ENCODE measurements at places on chromosomes 11 and 22.
A peak's percentile ranks its signal among the peaks of the same experiment; 100 is the strongest.

DNA sequence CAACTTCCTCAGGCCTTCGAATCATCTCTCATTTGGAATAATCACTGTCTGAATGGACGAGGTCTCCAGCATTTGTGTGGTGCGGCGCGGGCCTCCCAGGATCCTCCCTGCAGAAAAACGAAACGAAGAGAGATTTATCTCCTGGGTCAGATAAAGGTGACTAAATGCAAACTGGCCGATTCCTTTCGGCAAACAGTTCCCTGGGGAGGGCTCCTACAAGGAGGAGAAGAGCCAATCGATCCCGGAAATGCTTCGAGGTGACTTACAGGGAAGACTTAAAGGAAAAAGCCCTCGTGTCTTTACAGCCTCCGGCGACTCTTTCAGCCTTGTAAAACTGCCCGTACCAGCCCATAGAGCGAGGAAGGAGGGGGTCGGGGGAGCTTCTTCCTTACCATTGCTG lies 126.5 kb downstream of the MIAT start:
- no peak for DNase-seq

DNA sequence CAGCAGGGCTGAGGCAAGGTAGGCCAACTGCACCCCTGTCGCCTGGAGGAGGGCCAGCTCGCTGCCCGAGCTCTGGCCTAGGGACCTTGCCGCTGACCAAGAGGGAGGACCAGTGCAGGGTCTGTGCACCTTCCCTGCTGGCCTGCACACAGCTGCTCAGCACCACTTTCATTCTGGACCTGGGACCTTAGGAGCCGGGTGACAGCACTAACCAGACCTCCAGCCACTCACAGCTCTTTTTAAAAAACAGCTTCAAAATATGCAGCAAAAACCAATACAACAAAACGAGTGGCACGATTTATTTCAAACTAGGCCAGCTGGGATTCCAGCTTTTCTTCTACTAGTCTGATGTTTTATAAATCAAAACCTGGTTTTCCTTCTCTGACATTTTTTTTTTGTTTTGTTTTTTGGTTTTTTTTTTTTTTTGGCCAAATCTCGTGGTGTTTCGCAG lies 18.0 kb downstream of the RSPH14 start:
- no peak for DNase-seq

DNA sequence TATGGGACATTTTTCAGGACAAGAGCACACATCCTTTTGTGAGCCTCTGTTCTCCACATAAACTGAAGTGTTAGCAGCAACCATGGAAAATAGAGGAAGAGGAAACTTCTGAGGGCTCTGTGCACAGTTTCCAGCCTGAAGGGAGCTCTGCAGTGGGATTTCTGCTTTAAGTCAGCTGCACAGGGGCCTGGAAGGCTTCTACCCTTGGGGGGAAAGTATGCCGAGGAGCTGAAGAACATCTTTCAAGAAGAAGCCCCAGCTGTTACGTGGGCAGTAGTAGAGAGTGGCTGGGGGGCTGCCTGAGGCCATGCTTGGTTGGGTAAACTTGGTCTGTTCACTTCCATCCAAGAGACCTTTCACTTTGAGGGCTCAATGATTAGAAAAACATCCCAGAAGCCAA lies 82.7 kb upstream of the EED start:
- DNase-seq = no peak

GRCh38 chr11:2540223-2540991 lies 95.6 kb downstream of the KCNQ1 start:
- no peak for DNase-seq

- DNase-seq = peak; percentile 82
These were observed 43.2 kb upstream of the ETS1 start for GRCh38 chr11:128630367-128631230.

DNA sequence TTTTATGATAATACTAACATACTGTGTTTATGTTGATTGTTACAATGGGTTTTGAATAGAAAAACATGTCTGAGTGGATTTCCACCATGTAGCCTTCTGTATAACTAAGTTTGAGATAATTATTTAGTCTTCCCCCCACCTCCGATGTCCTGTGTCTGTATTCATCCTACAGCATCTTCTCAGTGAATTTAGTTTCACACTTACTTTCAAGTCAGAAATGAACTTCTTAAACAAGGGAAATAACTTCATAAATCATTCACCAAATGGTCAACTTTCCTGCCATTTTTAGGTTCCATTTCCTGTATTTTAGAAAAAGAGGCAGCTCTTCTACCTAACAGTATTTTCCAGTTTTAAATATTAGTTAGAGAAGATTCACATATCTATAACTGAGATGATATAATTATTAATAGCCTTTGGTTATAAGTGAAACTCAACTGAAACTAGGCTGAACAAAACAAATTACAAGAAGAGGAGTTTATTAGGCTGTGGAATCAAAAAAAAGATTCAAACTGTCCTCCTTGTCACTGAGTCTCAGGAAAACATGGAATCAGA lies 3.5 kb downstream of the OR51B5 start:
- no peak for DNase-seq

GRCh38 chr11:8098361-8098760 lies 17.4 kb downstream of the TUB start:
- DNase-seq = no peak

DNA sequence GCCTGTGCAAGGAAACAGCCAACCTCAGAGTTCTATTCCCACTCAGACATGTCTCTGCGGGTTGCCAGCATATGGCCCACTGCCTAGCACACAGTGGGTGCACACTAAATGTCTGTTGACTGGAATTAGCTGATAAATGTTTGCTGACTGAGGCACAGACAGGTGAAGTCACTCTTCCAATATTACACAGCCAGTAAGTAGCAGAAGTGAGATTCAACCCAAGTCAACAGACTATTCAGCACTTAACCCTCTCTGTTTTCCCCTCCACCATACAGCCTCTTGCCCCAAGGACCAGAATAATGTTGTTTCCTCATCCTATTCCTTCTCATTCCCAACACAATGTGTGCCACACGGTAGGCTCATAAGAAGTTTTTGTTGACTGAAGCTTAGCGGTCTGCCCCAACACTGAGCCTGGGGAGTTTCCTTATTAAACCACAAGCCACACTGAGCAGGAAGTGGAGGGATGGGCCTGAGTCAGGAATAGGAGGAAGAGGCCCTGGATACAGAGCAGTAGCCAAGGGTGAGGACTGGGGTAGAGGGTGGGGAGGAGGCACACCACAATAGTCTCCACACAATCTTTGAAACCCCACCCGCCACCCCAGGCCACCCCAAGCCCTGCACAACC lies 15.7 kb upstream of the IL10RA start:
- no peak for DNase-seq

GRCh38 chr11:125869521-125869920 lies 17.9 kb upstream of the HYLS1 start:
- no peak for DNase-seq

GRCh38 chr11:93498641-93499040 lies 44.5 kb downstream of the SMCO4 start:
- peak; percentile 0 for DNase-seq

- no peak for DNase-seq
These were observed 64.6 kb upstream of the CHST1 start for GRCh38 chr11:45730014-45730413.

GRCh38 chr11:9091044-9091922 lies at the start of gene SCUBE2:
Gene SCUBE2, minus strand, starts transcription at chr11:9091599. Its CDS starts 71 bp downstream, at chr11:9091528.
- no peak for DNase-seq

DNA sequence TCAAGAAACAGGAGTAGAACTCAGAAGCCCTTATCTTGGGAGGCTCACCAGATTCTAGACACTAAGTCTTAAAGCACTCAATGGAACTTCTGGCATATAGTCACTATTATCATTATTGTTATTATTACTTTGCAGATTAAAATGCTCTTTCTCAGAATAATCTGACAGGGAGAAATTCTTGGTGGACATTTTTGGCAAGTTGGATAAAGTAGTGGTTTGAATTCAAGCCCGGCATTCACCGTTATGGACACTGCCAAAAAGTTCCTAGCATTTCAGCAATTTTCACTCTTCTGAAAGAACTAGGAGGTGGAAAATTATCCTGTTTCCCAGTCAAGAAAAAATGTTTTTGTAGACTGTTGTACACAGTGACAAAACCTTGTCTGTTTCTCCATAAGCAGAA lies 179.6 kb upstream of the ISX start:
- DNase-seq = no peak

- DNase-seq = no peak
These were observed 761 bp downstream of the HMBS start for GRCh38 chr11:119085437-119085847.

- no peak for DNase-seq
These were observed 12.8 kb downstream of the SHANK2 start for GRCh38 chr11:71239581-71239980.

DNA sequence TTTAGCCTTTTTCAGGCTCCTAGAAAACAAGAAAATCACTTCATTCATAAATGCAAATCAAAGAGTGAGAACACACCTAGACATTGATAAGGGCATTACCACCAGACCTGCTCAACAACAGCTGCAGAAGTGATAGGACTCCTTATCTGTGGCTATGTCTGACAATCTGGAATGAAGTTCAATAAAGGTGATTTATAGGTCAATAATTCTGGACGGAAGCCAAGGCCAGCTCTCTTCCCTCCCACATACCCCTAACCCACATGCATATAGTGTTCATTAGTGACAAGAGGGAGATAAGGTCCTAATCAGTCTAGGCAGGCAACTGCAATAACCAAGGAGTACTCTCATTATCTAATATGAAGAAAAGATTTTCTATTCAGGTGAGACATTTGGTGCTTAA lies 111.3 kb downstream of the ETS1 start:
- DNase-seq = no peak

GRCh38 chr11:47207459-47207858 lies 7.3 kb upstream of the DDB2 start:
- DNase-seq = no peak

DNA sequence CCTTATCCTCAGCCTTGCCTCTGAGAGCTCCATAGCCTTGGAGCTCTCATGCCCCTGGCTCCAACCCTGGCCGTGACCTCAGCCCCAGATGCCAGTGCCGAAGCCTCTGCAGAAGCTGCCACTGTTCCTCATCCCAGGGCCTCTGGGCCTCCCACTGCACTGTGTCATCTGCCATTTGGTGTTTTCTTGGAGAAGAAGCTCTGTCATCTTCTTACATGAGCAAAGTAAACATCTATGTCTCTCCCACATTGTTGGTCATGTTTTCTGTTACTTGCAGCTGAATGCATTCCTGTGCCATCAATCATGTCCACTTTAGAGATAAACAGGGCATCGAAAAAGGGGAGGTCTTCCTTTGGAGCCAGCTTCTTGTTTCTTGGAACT lies 45.0 kb upstream of the FTH1 start:
- DNase-seq = no peak

DNA sequence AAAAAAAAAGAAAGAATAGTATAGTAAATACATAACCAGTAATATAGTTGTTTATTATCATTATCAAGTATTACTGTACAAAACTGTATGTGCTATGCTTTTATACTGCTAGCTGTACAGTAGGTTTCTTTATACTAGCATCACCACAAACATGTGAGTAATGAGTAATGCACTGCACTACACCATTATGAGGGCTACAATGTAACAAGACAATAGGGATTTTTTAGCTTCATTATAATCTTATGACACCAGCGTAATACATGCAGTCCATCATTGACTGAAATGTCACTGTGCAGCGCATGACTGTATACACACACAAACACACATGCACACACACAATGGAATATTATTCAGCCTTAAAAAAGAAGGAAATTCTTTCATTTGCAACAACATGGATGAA lies 111.5 kb upstream of the ZBED5 start:
- DNase-seq = peak; percentile 43

GRCh38 chr22:16936625-16937024 lies 71.4 kb downstream of the GAB4 start:
- peak; percentile 52 for DNase-seq

- DNase-seq = peak; percentile 75
These were observed 199.1 kb downstream of the SWAP70 start for GRCh38 chr11:9862981-9863380.

DNA sequence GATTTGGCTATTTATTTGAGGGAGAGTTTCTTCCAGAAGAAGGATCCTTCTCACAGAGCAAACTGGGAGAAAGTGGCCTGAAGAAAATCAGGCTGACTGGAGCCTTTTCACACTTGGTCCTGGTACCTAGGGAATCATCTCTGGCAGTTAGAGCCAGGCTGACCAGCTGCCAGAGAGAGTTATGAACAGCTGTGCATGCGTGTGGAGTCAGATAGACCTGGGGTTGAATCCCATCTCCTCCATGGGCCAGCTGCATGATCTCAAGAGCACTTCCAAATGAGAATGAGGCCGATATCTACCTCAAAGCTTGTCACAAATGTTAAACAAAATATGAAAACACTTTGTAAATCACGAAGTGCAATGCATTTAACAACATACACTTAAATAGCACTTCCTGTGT lies 390.0 kb downstream of the TENM4 start:
- DNase-seq = no peak

GRCh38 chr22:17845790-17846189 lies 71.5 kb upstream of the BID start:
- DNase-seq = no peak

DNA sequence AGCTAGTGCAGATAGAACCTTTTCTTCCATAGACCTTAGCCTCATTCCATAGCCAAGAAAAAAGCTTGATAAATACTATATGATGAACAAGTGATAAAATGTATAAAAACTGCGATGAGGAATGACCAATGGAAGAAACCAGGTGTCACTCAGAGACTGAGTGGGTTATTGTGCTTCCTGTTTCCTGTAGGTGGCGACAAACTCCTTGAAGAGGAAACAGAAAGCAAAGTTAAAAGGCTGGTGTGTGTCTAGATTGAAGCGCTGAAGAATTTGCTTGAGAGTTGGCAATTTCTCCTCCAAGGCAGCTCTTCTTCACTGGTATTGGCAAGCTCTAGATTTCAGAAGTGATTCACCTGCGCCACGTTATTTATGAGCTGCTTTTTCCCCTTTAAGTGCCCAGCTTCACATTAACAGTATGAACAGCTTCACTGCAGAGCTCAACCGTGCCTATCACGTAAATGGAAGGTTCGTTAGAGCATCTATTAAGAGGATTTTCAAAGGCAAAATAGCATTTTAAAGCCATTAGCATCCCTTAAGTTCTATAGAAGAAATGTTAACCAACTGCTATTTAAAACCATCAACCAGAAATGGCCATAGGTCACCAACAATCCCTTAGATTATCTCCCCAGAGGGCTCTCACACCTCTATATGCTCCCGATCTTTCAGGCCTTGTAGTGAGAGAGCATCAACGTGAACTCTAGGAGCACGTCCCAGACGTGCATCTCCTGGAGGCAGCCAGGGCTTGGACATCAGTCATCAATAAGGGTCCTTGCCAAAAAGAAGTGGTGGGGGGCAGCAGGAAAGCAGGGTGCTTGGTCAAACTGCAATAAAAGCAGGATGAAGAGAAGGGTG lies 179.4 kb downstream of the CADM1 start:
- peak; percentile 74 for DNase-seq

- DNase-seq = no peak
These were observed 1.1 kb upstream of the IL18BP start for GRCh38 chr11:71997594-71997993.

- no peak for DNase-seq
These were observed 15.3 kb upstream of the ANKK1 start for GRCh38 chr11:113372309-113372708.

All from SK-MEL-5 (cell line).